Stimulated activated CD8-positive, alpha-beta memory T cell treated with anti-CD3 and anti-CD28 coated beads, Interleukin-2, amount 100 ng/mL, for 1 hour (primary cell): ENCODE measurements at places on chromosomes 5 and 9.

GRCh38 chr5:157860898-157861890 is 2.2 kb upstream of the CLINT1 start:
- no peak for DNase-seq

DNA sequence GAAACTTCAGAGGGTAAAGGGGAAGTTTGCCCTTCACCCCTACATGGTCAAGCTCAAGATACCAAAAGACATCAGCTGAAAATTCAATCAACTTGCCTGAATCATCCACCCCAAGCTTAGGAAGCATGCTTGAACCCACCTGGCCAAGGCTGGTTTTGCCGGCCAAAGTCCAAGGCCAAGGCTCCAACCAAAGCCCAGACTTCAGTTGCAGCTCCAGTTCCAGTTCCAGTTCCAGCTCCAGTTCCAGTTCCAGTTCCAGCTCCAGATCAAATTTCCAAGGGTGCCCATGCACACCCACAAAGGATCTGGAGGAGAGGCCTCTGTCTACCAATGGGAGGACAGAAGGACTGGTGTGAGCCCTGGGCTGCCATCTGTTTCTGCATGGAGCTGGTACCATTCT is 4.6 kb upstream of the SERINC5 start:
- no peak for DNase-seq

- DNase-seq: no peak
These were observed 145.6 kb downstream of the CNTLN start for GRCh38 chr9:17280350-17281012.

GRCh38 chr5:78334811-78335210 is 25.6 kb upstream of the SCAMP1 start:
- no peak for DNase-seq

GRCh38 chr5:180160789-180161188 is 48.2 kb downstream of the RASGEF1C start:
- no peak for DNase-seq

DNA sequence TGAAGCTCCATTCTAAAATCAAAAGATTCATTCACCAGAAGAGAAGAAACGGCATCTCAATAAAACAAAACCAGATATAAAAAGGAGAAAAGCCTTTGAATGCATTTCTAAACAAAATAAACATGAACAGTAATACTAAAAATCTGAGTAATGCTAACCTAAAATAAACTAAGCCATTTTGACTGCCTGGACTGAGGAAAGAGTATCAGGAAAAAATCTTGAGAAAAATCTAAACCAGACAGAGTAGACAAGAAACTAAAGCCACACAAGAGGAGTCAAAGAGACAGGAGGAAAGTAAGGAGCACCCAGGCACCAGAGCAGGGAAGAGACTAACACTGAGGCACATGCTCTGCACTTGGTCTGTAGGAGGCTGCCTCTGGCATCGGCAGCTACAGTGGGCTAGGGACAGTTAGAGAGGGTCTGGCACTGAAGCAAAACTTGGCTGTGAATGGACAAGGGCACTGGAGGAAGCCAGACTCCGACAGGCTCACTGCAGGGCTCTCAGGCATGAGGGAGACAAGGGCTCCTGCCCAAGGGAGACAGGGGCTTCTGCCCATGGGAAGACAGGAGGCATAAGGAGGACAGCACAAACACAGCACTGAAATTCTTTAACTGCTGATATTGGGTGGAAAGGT is 50.2 kb downstream of the DROSHA start:
- no peak for DNase-seq

- no peak for DNase-seq
These were observed 117.0 kb upstream of the GNA14 start for GRCh38 chr9:77764894-77765780.

DNA sequence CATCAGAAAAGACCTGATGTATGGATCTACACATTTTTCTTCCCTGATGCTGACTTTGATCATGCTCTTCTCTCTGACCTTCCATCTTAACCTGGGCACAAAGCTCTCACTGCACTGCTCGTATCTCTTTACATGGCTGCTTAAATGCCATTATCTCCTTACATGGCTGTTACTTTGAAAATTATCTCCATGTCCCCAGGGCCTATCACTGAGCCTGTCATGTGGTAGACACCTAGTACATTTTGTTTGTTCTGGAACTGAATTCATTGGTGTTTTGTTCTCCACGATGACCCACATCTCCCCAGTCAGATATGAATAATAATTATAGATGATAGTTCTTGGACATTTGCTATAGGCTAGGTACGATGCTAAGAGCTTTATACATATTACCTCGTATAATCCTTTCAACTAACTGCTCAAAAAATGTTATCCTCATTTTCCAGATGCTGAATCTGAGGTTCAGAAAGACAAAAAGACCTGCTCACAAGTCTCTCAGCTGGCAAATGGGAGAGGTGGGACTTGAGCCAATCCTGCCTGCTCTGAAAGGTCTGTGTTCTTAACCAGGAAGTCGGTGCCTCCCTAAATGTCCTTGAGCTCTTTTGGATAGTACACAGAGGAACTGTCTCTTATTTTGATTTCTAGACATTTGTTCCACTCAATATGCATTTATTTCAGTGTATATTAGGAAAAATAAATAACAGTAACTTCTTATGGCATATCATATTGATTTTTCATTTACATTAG is 9.8 kb upstream of the CPEB4 start:
- DNase-seq: no peak

DNA sequence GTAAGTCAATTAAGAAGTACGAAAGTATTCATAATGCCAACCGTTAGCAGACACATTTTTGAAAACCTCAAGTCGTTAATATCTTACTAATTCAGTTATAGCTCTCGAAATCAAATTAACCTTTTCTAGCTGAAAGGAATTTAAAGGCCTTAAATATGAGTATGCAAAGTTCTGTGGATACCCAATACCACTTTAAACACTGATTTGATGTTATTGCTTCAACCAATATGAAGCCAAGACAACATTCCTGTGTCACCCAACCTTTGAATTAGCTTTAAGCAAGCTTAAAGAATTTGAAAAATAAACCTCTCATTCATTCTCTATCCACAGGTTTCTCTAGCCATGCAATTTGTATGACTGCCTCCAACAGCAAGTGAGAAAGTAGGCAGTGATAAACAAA is 204.5 kb downstream of the MCTP1 start:
- no peak for DNase-seq

GRCh38 chr5:173643964-173644363 is 27.5 kb upstream of the BOD1 start:
- no peak for DNase-seq

- no peak for DNase-seq
These were observed 2.8 kb downstream of the PDGFRB start for GRCh38 chr5:150152636-150153462.

GRCh38 chr9:78539904-78540303 is 243.0 kb downstream of the PSAT1 start:
- DNase-seq: no peak

DNA sequence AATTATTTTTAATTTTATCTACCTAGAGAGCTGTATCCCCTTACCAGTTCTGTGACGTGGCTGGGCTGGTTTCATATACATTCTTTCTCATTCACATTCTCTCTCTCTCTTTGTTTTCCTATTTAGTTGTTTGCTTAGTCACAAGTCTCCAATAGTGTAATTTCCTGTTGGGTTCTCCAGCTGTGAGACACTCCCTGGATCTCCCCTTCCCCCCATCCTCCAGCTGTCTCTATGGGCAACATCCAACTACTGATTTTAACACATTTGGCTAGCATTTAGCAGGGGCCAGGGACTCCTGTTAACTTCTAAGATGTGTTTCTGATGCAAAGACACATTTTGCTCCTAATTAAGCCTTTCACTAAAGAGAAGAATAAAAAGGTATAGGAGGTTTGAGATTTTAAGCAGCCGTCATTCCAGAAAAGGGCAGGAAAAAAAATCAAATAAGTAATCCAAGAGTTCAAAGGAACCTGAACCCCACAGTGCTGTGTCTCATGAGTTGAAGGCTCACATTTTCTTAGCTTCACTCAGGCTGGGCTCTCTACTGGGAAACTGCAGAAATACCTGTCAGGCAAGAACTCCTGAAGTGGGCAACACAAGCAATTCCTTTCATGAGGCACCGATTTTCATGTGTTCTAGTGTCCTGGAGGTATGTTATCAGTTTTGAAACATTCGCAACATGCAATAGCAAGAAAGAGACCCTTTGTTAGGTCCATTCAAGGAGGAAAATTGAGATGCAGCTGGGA is 198.7 kb upstream of the C9orf72 start:
- no peak for DNase-seq

- DNase-seq: no peak
These were observed 89.6 kb downstream of the CCDC171 start for GRCh38 chr9:15642369-15642962.

- DNase-seq: no peak
These were observed 8.2 kb upstream of the GLIPR2 start for GRCh38 chr9:36128349-36128748.

DNA sequence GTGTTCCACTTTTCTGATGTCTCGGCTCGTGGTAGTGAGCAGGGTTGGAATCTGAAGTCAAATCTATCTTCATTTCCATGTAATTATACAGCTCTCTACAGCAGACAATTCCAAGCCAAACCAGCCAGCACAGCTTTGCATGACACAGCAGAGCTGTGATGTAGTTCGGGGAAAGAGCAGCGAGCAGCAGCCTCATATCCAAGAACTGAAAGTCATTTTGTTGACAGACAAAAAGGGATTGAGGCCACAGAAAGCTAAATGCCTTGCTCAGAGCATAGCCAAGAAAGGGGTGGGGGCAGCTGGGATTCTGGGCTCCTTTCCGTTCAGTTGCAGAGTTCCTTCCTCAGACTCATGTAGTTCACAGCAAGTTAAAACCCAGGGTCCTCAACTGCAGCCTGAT is 32.1 kb downstream of the LCP2 start:
- DNase-seq: no peak

DNA sequence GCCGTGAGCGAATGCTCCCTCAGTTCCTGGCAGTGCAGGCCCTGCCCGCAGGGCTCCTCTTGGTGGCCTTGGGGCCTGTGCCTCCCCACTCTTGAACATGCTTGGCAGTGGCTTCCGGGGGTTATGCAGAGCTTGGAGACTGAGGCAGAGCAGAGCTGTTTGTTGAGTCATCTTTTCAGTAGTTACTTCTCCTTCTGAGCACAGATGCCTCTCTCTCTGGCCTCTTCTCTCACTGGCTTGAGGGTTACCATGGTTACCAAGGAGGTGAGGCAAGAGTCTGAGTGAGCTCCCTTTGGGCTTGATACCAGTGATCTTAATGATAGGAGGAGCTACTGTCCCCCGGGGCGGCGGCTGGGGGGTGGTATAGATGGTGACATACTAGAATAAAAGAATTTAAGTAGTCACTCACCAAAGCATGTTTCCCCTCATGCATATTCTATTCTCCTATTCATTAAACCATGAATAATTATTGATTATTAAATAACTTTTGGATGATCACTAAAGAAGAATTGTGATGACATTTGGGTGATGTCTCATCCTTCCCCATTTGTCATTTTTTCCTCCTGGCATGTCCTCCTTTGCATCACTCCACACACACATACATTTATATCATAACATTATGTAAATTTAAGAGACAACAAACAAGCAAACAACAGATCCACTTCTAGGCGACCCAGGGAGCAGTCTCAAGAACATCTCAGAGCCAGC is 111.1 kb downstream of the ARHGAP26 start:
- no peak for DNase-seq

DNA sequence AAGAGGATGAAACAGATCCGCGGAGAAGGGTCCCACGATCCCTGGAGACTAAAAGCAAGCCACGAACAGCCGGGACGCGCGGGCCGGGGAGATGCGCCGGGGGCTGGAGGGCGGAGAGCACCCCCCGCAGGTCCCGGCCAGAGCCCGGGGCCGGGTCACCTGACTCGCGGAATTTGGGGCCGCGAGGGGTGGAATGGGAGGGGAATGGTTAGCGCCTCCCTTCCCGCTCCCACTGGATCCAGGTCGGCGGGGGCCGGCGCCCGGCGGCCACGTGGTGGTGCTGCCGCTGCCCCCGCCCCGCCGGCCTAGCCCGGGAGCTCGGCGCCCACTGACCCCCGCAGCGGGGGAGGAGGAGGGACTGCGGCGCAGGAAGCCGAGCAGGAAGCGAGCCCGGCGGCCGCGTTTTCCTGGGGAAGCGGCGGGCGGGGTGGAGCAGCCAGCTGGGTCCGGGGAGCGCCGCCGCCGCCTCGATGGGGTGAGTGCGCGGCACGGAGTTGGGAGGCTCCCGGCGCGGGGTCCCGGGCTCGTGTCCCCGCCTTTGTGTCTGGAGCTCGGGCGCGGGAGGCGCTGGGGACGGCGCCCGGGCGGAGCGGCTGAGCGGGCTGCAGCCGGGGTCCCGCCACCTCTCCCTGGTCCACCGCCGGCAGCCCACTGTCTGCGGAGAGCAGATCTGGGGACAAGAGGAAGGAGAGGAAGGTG is at the start of gene RAI14:
TSS of gene RAI14 (plus strand) at position 328 of the 699 bp plus-strand sequence. CDS start 30,592 bp downstream, outside the sequence.
- no peak for DNase-seq

DNA sequence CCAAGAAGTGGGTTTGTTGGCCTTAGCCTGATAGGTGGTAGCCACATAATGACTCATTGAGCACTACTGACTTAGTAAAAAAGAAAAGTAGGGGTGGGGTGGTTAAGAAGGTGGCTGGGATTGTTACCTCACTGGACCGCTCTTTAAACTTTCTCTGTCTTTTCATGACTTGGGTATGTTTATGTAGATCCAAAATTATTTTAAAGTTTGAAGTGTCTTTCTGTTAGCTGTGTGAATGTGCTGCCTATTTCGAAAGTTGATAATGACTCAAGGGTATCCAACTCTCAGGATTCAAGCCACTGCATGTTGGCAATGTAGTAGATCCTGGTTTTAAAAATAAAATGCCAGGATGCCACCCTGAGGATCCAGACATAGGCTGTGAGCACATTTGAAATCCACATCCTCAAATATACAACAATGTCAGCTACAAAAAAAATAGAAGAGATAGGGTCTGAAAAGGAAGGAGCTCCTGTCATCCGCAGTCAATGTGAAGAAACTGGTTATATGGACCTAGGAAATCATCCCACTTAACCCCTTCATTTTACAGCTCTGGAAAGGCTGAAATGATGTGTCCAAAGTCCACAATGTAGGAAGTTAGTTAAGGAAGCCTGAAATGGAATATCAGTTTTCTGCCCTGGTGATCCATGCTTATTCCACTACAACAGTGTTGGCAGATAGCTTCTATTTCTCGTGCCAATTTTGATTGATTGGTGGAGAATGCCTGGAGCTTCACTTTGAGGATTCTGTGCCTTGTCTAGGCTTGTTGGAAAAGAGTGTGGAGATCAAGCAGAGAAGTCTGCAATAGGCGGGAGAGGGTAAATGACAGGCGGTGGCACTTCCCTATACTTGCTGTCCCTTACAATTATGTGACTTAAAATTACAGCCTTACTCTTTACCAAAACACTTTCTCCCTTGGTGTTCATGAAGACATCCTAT is 23.4 kb downstream of the ZNF462 start:
- no peak for DNase-seq

- DNase-seq: no peak
These were observed 859 bp downstream of the RETREG1 start for GRCh38 chr5:16615741-16616535.

- no peak for DNase-seq
These were observed 169.9 kb downstream of the NNT start for GRCh38 chr5:43772764-43773477.

DNA sequence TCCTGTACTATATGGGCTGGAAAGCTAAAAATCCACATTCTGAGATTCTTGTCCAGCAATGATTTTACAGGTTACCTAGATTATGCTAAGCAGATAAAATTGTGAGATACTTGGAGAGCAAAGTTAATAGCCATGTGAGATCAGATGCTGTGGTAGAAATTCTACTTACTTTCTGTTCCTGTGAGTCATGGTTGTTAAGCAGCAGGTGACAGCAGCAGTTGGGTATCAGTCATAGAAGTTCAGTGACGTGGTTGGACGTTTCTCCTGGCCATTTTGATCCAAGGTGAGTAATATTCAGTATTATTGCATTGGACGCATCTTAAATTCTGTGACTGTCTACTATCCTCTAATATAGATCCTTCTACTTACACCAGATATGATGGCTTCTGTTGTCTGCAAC is 524.5 kb downstream of the TMEM38B start:
- DNase-seq: no peak
